ENCODE measurements at places on chromosomes 3 and 15.

- no peak overlapping the region for H3K4me3 ChIP-seq
- no peaks in the 10 kb centered on the region for H3K4me1 ChIP-seq
- H3K27ac ChIP-seq, result no peak overlapping the region
- peaks cover 3% of the 10 kb centered on the region for H3K36me3 ChIP-seq
These were observed 127.6 kb upstream of the AZI2 start for GRCh38 chr3:28476194-28476593.

- no peak overlapping the region for H3K4me3 ChIP-seq
- no peaks in the 10 kb centered on the region for H3K36me3 ChIP-seq
- peaks cover 8% of the 10 kb centered on the region for H3K27me3 ChIP-seq
- no peaks in the 10 kb centered on the region for H3K4me1 ChIP-seq
These were observed 60.2 kb downstream of the AGBL1 start for GRCh38 chr15:86139828-86140227.

DNA sequence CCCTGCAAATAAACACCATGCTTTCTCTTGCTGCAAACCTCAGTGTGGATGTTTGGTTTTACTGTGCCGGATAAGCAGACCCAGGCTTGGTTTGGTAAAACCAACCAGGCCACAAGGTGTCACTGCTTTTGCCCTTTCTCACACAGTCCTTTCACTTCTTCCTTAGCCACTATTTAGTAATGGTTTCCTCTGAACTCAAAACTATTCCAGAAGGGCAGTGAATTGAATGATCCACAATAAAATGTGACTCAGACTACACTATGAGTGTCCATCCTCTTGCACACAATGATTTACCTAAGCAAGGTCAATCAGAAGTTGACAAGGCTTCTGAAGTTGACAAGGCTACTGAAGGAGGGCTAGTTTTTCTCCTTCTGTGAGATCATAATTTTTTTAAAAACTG lies 552.4 kb upstream of the CCDC54 start:
- H3K27me3 ChIP-seq, result no peaks in the 10 kb centered on the region
- H3K36me3 ChIP-seq, result no peaks in the 10 kb centered on the region
- H3K27ac ChIP-seq, result peak overlapping the region; percentile 58
- DNase-seq, result no peak

GRCh38 chr3:127834771-127835170 lies 12.5 kb upstream of the MGLL start:
- H3K36me3 ChIP-seq, result no peaks in the 10 kb centered on the region
- H3K4me3 ChIP-seq, result no peak overlapping the region
- DNase-seq, result no peak
- H3K27ac ChIP-seq, result no peak overlapping the region
- H3K27me3 ChIP-seq, result no peaks in the 10 kb centered on the region

GRCh38 chr3:120324190-120324589 lies 25.0 kb downstream of the LRRC58 start:
- no peak overlapping the region for H3K4me3 ChIP-seq
- no peaks in the 10 kb centered on the region for H3K27me3 ChIP-seq
- H3K36me3 ChIP-seq, result peaks cover 37% of the 10 kb centered on the region
- no peak overlapping the region for H3K27ac ChIP-seq
- DNase-seq, result no peak

DNA sequence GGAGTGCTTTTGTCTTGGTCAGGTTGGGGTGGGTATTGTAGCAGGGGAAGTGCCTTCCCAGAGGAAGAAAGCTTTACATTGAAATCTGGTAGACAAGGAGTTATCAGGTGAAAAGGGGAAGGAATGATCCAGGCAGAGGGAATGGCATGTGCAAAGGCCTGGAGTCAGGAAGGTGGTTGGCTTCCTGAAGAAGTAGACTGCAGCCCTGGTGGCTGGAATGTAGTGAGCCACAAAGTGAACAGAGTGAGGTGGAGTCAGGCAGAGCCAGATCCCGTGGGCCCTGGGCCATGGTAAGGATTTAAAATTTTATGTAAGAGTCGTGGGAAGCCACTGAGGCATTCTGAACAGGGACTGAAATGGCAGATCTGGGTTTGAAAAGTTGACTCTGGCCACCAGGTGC lies 58.3 kb downstream of the RAB11A start:
- H3K36me3 ChIP-seq, result no peaks in the 10 kb centered on the region
- H3K27ac ChIP-seq, result no peak overlapping the region
- H3K4me3 ChIP-seq, result no peak overlapping the region

- peaks cover 11% of the 10 kb centered on the region for H3K27me3 ChIP-seq
- H3K36me3 ChIP-seq, result no peaks in the 10 kb centered on the region
- H3K27ac ChIP-seq, result peak overlapping the region; percentile 68
- H3K4me3 ChIP-seq, result no peak overlapping the region
- peaks cover 40% of the 10 kb centered on the region for H3K4me1 ChIP-seq
These were observed 22.9 kb downstream of the ITPR1 start for GRCh38 chr3:4515916-4516579.

DNA sequence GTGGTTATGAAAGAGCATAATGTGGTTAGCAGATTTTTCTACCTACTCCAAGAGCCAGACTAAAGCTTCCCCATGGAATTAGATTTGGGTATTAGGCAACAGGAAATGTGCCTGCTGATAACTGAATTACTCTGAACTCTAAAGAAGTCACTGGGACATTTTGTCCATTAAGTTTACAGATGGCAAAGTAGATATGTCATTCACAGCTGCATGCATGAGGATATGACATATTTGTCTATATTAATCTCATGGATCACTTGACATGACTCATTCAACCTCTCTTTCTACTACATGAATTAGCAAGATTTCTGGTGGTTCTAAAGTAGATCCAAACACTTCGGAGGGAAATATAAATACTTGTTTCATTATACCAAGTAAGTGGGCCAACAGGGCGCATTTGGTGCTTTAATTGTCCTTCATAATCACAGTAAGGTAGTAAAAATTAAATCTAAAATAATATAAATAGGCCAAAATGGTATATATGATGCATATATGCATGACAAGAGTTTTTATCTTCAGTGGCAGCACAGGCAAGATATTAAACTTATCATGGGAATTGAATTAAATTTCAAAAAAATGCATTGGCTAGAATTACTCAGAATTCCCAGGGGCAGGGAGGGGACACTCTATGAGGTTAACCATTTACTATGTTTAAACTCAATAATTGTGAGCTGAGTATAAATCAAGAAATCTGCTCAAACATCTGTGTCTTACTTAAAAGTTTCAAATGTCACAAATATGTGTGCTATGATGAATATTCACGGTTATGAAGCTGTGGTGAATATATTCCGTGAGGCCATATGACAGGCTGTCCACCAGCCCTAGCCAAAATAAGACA lies 365.3 kb upstream of the KCNMB2 start:
- H3K27ac ChIP-seq, result no peak overlapping the region
- H3K36me3 ChIP-seq, result peaks cover 21% of the 10 kb centered on the region
- no peak overlapping the region for H3K4me3 ChIP-seq
- no peak for DNase-seq

DNA sequence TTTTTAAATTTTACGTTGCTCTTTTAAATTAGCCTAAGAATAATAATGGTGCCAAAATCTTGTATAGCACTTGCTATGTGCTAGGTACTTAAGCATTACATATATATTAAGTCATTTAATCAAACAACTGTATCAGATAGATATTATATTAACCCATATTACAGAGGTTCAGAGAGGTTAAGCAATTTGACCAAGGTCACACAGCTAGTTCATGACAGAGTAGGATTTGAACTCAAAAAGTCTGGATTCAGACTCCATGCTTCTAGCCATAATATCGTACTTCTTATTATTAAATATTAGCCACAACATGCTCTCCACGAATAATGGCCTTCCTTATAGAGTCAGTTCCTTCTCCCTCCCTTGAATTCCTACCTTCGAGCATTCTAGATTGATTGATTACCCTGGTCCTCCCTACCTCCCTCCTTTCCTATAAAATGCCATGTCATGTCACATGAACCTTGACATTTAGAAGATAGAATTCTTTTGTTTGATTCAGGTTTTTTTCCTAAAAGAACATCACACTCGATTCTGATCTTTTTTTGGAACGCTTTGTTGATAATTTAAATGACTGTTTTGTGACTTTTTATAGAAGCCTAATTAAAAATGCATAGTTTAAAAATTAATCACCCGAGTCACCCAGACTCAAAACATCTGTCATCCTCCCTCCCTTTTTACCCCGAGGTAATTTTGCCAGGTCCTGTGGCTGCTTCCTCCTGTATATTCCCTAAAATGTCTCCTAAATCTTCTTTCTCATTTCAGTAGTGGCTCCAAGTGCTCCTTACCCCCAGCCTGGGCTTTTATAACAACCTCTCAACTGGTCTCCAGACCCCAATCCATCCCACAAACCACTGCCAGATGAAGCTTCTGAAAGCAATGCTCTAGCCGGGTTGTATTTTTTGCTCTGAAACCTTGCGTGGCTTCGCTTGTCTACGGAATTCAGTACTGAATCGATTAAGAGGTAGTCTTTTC lies 8.5 kb upstream of the PSMD6 start:
- peaks cover 37% of the 10 kb centered on the region for H3K4me1 ChIP-seq
- no peak overlapping the region for H3K4me3 ChIP-seq
- no peak for DNase-seq
- H3K27ac ChIP-seq, result peak overlapping the region; percentile 66

GRCh38 chr15:68609629-68610028 lies 30.8 kb downstream of the CORO2B start:
- no peak overlapping the region for H3K4me3 ChIP-seq
- H3K27ac ChIP-seq, result no peak overlapping the region
- peaks cover 15% of the 10 kb centered on the region for H3K4me1 ChIP-seq
- DNase-seq, result no peak
- H3K36me3 ChIP-seq, result peaks cover 1% of the 10 kb centered on the region
- peaks cover 4% of the 10 kb centered on the region for H3K27me3 ChIP-seq

DNA sequence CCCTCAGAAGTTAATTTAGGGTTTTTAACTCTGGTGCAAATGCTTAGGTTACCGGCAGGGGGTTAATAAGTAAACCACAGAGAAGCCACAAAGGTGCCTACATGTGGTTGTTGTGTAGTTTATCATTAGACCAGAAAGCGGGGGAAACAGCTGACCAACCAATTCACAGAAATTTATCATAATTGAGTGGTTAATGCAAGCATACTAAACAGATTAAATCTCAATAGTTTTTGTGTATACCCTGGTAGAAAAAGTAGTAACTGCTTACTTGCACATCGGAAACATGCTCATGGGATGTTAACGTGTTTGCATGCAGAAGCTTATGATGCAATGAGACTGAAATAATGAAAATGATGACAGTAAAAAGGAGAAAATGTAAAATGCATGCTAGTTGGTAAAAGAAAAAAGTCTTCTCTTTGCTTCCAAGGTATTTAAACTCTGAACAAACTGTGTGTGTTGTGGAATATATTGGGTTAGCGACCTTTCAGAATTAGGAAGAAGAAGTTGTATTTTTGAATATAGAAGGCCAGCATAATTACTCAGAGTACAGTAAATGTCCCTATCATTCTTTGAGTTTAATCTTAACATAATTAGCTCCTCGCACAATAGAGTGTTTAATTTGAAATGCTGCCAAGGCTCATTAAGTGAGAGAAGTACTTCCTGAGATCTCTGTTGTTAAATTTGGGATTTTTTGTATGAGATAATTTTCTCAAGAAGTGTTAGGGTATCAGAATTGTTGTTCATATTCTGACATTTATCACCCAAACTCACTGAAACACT lies 316.2 kb downstream of the PTPRG start:
- H3K36me3 ChIP-seq, result no peaks in the 10 kb centered on the region
- H3K4me1 ChIP-seq, result peaks cover 43% of the 10 kb centered on the region
- H3K27me3 ChIP-seq, result no peaks in the 10 kb centered on the region
- DNase-seq, result no peak
- no peak overlapping the region for H3K4me3 ChIP-seq

DNA sequence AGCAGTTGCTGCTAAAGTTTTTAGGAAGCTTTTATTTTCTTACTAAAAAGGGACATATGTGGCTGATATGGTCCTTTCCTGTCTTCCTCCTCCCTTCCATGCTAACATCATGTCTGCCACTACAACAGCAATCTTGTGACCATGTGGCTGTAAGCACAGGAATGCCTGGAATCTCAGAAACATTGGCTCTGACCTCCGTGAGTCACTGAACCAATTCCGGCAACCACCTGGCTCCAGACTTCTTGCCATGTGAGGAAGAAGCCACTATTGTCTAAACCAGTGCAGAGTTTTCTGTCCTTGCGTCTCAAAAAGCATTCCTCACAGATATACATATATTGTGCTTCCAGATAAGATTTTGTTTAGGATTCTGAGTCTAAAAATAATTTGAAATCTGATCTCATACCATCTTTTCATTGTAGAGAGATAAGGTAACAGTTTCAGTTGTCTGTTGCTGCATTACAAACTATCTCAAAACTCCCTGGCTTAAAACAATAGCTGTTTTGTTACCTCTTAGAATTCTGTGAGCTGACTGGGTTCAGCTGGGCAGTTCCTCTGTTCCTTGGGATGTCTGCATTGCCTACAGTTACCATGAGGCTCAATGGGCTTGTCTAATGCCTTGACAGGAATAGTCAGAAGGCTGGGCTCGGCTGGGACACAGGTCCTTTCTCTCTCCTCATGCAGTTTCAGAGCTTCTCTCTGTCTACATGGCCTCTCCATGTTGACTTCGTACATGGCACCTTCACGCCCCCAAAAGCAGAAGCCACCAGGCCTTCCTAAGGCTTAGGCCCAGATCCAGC lies 77.3 kb upstream of the MAGI1 start:
- H3K27me3 ChIP-seq, result no peaks in the 10 kb centered on the region
- peak overlapping the region; percentile 95 for H3K27ac ChIP-seq

GRCh38 chr3:197297002-197297401 lies 1.4 kb downstream of the DLG1 start:
- peaks cover 23% of the 10 kb centered on the region for H3K4me1 ChIP-seq
- H3K27me3 ChIP-seq, result no peaks in the 10 kb centered on the region
- DNase-seq, result no peak
- H3K36me3 ChIP-seq, result peaks cover 7% of the 10 kb centered on the region
- peak overlapping the region; percentile 79 for H3K4me3 ChIP-seq

DNA sequence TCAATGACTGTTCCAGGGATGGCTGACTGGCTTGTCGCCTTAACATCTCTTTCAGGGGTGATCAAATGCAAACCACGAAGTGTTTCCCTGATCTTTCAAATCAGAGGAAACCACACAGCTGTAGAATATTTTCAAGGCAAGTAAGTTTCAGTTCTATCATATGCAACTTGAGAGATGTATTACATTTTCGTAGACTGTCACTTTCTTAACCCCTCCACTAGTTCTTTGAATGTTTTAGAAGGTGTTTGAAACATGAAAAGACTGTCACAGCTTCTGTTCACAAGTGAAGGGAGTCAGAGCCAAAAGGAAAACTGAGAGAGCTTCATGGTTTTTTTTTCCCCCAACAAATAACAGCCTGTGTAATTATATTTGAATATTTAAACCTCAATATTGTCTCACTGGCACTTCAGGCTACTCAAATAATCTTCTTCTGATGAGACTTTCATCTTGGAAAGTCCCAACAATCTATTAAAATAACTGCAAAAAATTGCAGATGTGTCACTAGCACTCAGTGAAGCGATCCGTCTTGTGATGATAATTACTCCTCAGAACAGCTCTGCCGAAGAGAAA lies 25.9 kb upstream of the CAPN7 start:
- H3K36me3 ChIP-seq, result no peaks in the 10 kb centered on the region
- no peak for DNase-seq
- peaks cover 62% of the 10 kb centered on the region for H3K27me3 ChIP-seq
- no peak overlapping the region for H3K27ac ChIP-seq
- H3K4me3 ChIP-seq, result no peak overlapping the region

- H3K4me1 ChIP-seq, result no peaks in the 10 kb centered on the region
- no peak overlapping the region for H3K4me3 ChIP-seq
- no peaks in the 10 kb centered on the region for H3K36me3 ChIP-seq
These were observed 36.3 kb upstream of the MASP1 start for GRCh38 chr3:187327845-187328244.

GRCh38 chr3:183244981-183245476 lies 8.0 kb upstream of the B3GNT5 start:
- peaks cover 11% of the 10 kb centered on the region for H3K4me1 ChIP-seq
- no peak overlapping the region for H3K4me3 ChIP-seq
- DNase-seq, result no peak
- H3K27me3 ChIP-seq, result peaks cover under 1% of the 10 kb centered on the region
- no peak overlapping the region for H3K27ac ChIP-seq
- peaks cover 4% of the 10 kb centered on the region for H3K36me3 ChIP-seq

- peaks cover 15% of the 10 kb centered on the region for H3K4me1 ChIP-seq
- no peak overlapping the region for H3K27ac ChIP-seq
- H3K36me3 ChIP-seq, result peaks cover 5% of the 10 kb centered on the region
These were observed 325.2 kb downstream of the DIPK2A start for GRCh38 chr3:144296808-144297207.
